GM23338 (cell line): ENCODE measurements at places on chromosomes 2 and 18.

DNA sequence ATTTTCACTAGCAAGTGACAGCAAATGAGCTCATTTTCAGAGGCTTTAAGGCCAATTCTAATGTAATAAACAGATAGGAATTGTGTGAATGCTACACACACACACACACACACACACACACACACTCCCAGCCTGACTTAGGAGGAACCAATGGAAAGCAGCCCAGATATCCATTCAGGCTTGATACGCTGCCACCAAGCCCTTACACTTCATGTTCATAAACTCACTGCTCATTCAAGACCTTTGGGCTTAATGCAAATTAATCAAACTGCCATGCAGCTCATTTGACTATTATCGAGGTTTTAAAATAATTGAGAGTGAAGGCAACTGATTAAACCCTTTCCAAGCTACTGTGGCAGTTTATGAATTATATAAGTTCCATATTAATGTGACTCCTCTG lies 298.9 kb upstream of the NCKAP5 start:
- no peaks in the 10 kb centered on the region for H3K27me3 ChIP-seq
- no peak overlapping the region for H3K27ac ChIP-seq
- H3K4me1 ChIP-seq: no peaks in the 10 kb centered on the region
- no peak for DNase-seq
- no peak overlapping the region for H3K4me3 ChIP-seq

GRCh38 chr2:104866883-104867812 lies 13.2 kb downstream of the POU3F3 start:
- no peaks in the 10 kb centered on the region for H3K36me3 ChIP-seq
- DNase-seq: peak; percentile 73
- no peak overlapping the region for H3K27ac ChIP-seq
- peaks cover 60% of the 10 kb centered on the region for H3K4me1 ChIP-seq

DNA sequence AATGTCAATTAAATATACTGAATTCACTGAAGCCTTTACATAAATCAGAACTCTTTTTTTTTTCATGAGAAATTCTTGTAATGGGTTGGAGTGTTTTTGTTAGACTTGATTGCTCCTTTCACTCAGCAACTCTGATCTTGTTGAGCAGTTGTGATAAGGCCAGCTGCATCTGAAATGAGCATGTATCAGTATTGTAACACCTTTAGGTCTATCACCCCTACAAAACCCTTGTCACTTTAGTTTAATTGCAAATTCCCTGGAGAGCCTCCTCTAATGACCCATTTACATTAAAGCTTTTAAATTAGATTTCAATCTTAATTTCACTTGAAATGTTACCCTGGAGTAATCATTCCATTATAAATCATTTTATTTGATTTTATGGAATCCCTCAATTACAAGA lies 346.8 kb upstream of the TCF4 start:
- H3K27ac ChIP-seq: no peak overlapping the region
- no peaks in the 10 kb centered on the region; the same call in 1 of the 2 replicates for H3K4me1 ChIP-seq
- peaks cover 7% of the 10 kb centered on the region; the same call in 1 of the 2 replicates for H3K36me3 ChIP-seq
- no peak overlapping the region for H3K4me3 ChIP-seq

- DNase-seq: no peak
- peaks cover 35% of the 10 kb centered on the region for H3K4me1 ChIP-seq
- H3K27ac ChIP-seq: no peak overlapping the region
- H3K4me3 ChIP-seq: peak overlapping the region; percentile 66; the same call in 1 of the 2 replicates
- no peaks in the 10 kb centered on the region for H3K36me3 ChIP-seq
- H3K27me3 ChIP-seq: peaks cover 18% of the 10 kb centered on the region
Measured at GRCh38 chr2:25339211-25339674, 2.5 kb downstream of the DNMT3A start.

DNA sequence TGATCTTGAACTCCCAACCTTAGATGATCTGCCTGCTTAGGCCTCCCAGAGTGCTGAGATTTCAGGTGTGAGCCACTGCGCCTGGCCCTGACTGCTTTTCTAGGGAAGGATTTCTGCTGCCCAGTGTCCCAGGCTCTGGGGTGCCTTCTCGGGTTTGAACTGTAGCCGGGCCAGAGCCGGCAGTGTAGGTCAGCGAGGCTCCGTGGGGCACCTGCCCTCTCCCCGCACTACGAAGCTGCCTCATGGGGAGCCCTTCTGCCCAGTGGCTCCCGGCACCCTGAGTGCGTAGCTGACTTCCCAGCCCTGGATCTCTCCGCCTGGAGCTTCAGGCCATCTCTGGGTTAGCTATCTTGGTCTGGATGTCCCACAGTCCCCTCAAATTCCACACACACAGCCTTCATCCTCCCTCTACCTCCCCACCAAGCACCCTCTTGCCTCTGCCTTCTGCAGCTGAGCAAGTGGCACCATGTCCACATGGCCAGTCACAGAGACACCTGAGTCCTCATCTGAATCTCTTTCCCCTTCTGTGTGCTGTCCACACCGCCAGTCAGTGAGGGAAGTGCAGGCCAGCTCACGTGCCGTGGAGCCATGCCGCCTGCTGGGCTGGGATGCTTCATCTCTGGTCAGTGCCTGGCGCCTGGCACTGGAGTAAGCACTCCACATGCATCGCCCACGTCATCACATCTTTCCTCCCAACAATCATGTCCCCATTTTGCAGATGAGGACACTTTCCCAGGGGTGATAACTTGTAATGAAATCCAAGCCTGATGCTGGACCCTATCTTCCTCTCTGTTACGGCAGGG lies 69.2 kb downstream of the EDAR start:
- no peak for DNase-seq
- no peak overlapping the region for H3K27ac ChIP-seq

- no peak for DNase-seq
- no peaks in the 10 kb centered on the region for H3K36me3 ChIP-seq
- H3K4me1 ChIP-seq: no peaks in the 10 kb centered on the region; the same call in 1 of the 2 replicates
- H3K27me3 ChIP-seq: no peaks in the 10 kb centered on the region
Measured at GRCh38 chr2:152071518-152071917, 27.3 kb downstream of the CACNB4 start.

DNA sequence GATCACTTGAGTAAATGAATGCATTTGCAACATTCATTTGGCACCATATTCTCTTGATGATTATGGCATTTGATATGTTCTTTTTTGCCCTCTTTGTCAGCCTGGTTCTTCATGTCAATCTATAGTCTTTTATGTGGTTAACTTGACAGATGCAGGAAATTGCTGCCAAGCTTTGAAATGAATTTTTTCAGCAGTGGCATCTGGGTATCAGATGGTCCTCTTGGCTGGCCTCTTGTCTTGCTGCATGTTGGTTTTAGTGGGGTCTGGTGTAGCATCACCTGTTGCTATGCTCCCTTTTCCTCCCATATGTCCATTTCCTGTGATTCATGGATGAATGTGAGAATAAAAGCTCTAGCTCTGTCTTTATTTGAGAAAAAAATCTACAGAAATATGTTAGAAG lies 119.9 kb downstream of the DPP4 start:
- H3K4me3 ChIP-seq: no peak overlapping the region
- DNase-seq: no peak
- no peaks in the 10 kb centered on the region for H3K27me3 ChIP-seq

DNA sequence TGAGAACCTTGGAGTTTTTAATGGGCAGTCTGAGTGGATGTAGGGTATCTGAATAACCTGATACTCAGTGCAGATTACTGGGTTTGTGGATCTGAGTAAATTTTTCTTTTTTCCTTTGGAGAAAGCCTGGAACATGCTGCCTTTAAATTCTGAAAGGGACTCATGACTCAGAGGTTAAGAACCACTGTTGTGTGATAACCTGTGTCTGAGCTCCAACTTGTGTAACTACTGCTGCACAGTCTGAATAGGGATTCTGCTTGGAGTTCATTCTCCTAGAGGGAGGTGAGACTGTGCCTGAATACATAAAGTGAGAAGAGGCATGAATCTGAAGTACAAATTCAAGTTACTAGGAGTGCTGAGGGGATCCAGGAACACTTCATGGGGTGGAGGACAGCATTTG lies 36.2 kb downstream of the KDM3A start:
- H3K36me3 ChIP-seq: peaks cover 11% of the 10 kb centered on the region
- no peak for DNase-seq

- no peak overlapping the region for H3K27ac ChIP-seq
- DNase-seq: no peak
- no peaks in the 10 kb centered on the region for H3K27me3 ChIP-seq
- H3K4me3 ChIP-seq: no peak overlapping the region
- H3K4me1 ChIP-seq: no peaks in the 10 kb centered on the region
- H3K36me3 ChIP-seq: no peaks in the 10 kb centered on the region
Measured at GRCh38 chr2:101546376-101547058, 71.6 kb upstream of the RFX8 start.

GRCh38 chr2:222646008-222646407 lies 9.9 kb downstream of the FARSB start:
- no peak for DNase-seq
- H3K36me3 ChIP-seq: peaks cover 7% of the 10 kb centered on the region; the same call in 1 of the 2 replicates
- H3K27ac ChIP-seq: no peak overlapping the region
- no peak overlapping the region for H3K4me3 ChIP-seq
- no peaks in the 10 kb centered on the region for H3K27me3 ChIP-seq

DNA sequence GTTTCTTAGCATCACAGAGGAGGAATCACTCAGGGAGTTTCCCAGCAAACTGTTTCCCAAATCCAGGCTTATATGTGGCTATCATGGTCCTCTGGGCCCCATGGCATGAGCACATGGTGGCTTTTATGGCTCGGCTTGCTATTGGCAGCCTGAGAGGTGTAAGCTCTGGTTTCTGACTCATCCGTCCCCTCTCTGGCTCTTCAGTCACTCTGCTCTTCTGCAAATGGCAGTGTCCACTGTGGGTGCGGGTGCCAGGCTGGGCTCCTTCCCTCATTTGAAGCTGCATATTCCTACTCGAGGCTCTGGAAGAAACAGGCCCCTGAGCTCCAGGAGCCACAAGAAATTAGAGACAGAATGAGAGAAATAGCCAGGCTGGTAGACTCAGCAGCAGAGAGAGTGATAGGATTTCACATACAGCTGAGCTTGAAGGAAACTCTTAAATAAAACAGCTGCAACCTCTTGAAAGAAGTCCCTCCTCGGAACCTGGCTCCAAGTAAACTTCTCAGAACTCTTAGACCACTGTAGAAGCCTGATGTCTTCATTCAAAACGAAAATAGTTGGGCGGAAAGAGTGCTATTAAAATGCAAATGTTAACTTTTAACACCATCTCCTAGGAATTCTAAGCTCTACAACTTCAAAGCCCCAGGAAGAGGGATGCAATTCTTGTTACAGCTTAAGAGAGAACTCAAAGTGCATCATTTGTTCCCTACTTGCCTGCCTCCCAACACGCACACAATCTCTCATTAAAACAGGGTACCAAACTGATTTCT lies 212.6 kb upstream of the SP5 start:
- H3K4me1 ChIP-seq: peaks cover 65% of the 10 kb centered on the region
- DNase-seq: peak; percentile 72
- peak overlapping the region; percentile 80 for H3K27ac ChIP-seq
- H3K27me3 ChIP-seq: no peaks in the 10 kb centered on the region; the same call in 1 of the 2 replicates

- no peak for DNase-seq
- H3K27ac ChIP-seq: no peak overlapping the region
- no peak overlapping the region for H3K4me3 ChIP-seq
- no peaks in the 10 kb centered on the region for H3K27me3 ChIP-seq
Measured at GRCh38 chr2:173395567-173396351, 41.1 kb downstream of the CDCA7 start.

DNA sequence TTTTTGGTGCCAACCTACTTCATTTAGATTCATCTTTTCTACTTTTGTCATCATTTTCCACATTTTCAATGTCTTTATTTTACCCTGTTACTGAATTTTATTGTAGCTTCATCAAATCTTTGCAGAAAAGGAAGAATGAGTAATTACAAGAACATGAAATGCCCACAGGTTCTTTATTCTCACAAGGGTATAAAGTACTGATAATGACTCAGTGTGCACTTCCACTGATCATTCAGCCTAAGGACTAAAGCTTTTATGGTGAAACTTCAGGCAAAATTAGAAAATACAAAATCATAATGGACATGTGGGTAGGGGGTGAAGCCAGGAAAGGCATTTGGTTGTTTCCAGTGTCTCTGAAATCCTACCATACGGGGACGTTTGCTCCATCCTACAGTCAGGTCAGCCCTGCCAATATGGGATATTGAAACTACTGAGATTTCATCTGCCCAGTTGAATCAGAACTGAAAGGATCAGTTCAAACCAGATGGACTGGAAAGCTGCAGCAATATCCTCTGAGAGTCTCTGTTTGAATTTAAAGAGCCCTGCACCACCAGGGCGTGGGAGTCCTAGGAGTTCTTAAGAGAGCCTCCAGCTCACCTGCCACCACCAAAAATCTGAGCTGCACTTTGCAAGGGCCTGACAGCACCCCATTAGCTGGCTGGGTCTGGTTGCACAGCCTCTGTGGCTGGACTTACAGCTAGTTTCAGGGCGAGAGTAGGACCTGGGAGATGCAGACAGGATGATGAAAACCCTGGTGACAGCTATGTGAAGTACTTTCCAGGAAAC lies 390.4 kb downstream of the CMPK2 start:
- no peak for DNase-seq
- H3K36me3 ChIP-seq: no peaks in the 10 kb centered on the region
- no peak overlapping the region for H3K27ac ChIP-seq
- no peaks in the 10 kb centered on the region for H3K27me3 ChIP-seq

GRCh38 chr2:70467831-70468779 lies 85.5 kb downstream of the TGFA start:
- no peak overlapping the region for H3K4me3 ChIP-seq
- H3K27me3 ChIP-seq: no peaks in the 10 kb centered on the region
- H3K4me1 ChIP-seq: no peaks in the 10 kb centered on the region
- no peak overlapping the region for H3K27ac ChIP-seq

- H3K27me3 ChIP-seq: no peaks in the 10 kb centered on the region
- no peak overlapping the region for H3K27ac ChIP-seq
- DNase-seq: peak; percentile 86
- H3K36me3 ChIP-seq: 0 out of 2 replicates have a peak, but pooled peaks cover under 1% of the 10 kb centered on the region
- H3K4me3 ChIP-seq: no peak overlapping the region
Measured at GRCh38 chr18:76875390-76876325, 53.3 kb downstream of the ZNF236 start.

DNA sequence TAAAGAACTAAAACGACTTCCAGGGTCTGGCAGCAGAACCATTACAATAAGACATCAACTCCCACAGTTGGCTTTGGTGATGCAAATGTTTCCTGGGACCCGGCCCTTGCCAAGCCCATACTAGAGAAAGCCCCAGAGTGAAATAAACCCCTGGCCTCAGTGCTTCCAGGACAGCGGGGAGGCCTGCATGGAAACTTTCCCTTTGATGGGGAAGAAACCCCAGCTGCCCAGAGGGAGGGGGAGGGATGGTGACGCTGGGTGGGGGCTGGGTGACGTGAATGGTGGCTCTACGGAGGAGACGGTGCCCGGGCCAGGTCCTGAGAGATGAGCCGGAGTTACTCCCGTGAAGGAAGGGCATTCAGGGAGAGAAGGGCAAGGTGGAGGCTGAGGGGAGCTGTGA lies 27.5 kb downstream of the INHBB start:
- peak overlapping the region; percentile 65; the same call in 1 of the 2 replicates for H3K27ac ChIP-seq
- no peaks in the 10 kb centered on the region for H3K36me3 ChIP-seq
- H3K27me3 ChIP-seq: peaks cover 10% of the 10 kb centered on the region; the same call in 1 of the 2 replicates
- peak overlapping the region; percentile 42 for H3K4me3 ChIP-seq
- DNase-seq: peak; percentile 84
